Stimulated activated CD4-positive, alpha-beta T cell treated with anti-CD3 and anti-CD28 coated beads, Interleukin-2, amount 100 ng/mL, for 24 hours (primary cell): ENCODE measurements at places on chromosomes 1 and 21.

GRCh38 chr1:90048043-90048442, 53.1 kb downstream of the ZNF326 start:
- DNase-seq, result no peak

DNA sequence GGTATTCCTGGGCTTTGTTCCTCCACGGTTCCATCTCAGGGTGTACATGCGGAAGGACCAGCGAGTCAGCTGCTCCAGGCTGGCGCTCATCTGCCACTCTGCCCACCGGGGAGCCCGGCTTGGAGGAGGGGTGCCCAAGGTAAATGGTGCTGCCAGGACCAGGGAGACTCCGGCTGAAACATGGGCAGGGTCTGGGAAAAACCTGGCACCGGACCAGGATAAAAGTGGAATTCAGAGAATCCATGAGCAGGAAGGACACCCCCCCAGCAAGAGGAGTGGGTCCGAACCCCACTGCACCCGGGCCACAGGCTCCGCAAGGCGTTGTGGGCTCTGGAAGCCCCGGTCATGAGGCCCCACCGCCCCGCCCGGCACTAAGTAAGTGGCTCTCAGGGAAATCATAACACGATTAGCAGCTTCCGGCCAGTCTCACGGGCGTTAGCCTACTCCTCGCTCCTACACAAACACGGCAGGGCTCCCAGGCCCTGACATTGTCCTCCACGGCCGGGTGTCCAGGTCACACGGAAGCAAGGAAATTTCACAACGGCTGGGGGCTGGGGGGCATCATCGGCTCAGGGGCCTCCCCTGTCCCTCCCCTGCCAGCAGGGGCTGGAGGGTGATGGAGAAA, 21.1 kb downstream of the MEGF6 start:
- DNase-seq, result no peak

DNA sequence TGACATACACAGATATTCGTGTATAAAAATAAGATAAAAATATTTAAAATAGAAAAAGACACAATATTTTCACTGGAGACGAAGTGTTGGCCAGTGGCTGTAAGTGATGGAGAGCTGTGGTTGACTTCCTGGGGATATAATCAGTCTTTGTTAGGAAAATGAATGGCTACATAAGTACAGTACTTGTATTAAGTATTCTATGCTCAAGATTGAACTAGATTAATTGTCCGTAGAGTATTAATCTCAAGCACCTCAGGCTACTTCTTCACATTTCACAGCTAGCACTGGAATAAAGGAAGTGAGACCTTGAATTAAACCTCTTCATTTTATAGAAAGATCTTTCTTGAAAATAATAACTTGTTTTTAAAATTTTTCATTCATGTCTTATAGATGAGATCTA, 39.0 kb upstream of the RGS5 start:
- no peak for DNase-seq

- no peak for DNase-seq
These were observed 707 bp upstream of the GPR153 start for GRCh38 chr1:6261615-6261995.

GRCh38 chr1:26161415-26162219, 2.7 kb downstream of the FAM110D start:
- DNase-seq, result peak; percentile 66

DNA sequence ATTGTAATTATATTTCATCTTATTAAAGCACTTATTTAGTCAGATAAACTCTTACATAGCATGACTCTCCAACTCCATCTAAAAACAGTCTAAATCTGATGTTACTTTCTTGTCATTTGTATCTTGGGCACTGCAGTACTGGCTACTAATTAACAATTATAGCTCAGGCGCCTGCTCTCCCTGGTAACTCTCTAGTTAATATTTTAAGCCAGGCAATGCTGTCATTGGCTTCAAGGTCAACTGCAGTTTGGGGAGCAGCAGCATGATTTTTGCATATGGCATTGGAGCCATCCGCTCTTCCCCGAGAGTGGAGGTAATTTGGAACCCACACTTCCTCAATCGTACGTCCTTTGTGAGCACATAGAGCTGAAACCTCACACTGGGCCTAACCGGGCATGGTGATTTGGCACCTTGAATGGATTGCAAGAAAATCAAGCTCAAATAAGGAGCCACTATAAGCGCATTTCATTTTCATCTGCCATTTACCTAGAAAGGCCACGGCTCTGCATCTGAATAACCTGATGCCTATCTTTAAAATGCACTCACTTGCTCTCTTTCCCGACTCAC, 187.7 kb downstream of the KAZN start:
- DNase-seq, result no peak

GRCh38 chr1:66774438-66774837, 22.2 kb downstream of the DYNLT5 start:
- DNase-seq, result no peak

DNA sequence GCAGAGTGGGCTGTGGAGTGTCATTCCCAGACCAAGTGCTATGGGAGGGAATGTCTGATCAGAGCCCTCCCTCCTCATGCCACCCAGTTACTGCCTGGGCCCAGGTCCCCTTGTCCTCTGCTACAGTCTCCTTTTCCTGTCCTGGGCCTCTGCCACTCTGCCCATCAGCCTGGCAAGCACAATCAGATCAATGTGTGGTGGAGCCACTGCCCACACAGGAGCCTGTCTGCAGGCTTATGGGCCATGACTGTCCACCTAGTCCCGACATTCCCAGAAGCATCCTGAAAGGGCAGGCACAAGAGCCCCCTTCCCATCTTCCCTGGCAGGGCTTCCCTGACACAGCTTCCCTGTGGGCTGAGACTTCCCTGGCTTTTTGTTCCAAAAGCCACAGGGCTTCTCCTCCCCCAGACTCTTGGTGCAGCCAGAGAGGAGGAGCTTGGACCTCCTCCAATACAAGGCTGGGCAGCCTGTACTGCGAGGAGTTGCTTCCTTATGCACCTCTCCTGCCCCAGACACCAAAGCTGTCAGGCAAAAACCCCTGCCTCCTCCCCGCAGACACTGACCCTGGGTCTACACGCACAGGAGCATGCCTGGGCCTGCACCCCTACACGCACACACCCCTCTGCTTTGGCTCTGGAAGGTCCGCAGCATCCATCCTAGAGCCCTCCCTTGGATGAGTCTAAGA, 29.2 kb upstream of the CNTN2 start:
- no peak for DNase-seq

DNA sequence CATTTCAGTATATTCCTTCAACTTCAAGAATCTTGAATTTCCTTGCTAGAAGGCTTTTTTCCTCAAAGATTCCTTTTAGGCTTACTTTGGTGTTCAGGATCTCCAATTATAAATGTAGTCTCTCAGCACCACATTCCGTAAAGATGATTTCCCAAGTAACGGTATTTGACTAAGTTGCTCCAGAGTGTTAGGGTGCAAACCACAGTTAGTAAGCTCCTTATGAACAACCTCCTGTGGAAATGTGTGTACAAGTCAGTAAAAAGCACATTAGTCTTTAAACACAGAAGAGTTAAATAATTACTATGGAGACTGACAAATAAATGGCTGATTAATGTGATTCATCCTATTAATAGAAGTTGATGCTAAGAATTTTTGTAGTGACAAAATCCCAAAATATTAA, 10.3 kb downstream of the DONSON start:
- DNase-seq, result no peak

DNA sequence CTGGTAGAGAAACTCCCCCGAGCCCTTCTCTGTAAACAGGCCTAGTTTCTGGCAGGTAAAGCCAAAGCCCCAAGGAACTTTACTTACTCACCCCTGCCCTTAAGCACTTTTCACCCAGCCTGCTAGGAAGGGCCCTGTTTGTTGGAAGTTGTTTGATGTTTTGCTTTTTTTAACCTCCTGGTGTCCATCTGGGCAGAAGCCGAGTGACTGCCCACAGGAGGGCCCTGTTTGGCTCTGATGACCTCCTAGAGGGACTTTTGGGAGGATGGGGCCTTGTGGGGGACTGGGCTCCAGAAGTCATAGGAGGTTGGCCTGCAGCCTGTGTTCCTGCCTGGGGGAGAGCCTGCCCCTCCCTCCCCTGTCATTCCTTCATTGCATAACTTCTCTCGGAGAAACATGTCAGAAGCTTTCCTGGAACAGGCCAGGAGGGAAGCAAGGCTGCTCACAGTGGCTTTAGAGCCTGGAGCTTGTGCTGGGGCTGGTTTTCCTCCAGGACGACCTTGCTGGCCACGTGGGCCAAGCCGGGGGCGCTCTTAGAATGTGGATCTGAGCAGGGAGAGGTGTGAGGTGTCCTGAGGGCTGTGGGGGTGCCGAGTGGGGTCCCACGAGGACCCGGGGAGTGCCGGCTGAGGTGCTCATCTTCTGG, 33.9 kb downstream of the COQ8A start:
- DNase-seq, result no peak

GRCh38 chr1:177010211-177010825, 154.2 kb downstream of the ASTN1 start:
- DNase-seq, result no peak

- DNase-seq, result no peak
These were observed 85.5 kb downstream of the PLPP3 start for GRCh38 chr1:56493826-56494225.

DNA sequence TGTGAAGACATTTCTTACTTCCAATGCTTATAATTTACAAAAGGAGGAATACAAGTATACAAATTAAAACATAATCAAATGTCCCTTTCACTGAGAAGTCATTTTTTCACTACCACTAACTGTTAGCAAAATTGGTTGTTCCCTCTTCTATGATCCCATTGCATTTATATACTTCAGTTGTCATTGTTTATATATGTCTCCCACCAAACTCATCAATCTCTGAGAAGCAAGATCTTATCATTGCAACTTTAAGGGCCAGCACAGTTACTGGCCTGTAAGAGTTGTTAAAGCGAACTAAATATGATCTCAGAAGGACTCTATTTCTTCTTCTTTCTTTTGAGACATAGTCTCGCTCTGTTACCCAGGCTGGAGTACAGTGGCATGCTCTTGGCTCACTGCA, 223.3 kb upstream of the DMRTA2 start:
- DNase-seq, result no peak

DNA sequence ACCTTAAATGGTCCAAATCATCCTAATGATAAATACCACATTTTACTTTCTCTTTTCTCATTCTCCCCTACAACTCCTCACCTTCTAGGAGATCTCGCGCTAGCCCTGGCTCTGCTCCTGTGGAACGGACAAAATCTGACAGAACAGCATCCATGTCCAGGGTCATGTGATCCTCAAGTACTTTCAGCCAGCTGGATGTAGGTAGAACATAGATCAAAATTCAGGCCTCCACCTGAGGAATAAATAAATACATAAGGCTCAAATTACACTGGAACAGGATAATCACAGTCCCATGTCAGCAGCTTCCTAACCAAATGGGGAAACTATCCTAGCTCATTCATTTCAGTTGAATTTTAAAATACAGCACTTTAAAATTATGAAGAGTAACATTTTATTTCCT, 33.2 kb downstream of the OTUD7B start:
- no peak for DNase-seq

GRCh38 chr1:116807394-116808199, 53.4 kb downstream of the CD2 start:
- no peak for DNase-seq

- DNase-seq, result no peak
These were observed 10.6 kb downstream of the ACTL8 start for GRCh38 chr1:17765444-17766411.

GRCh38 chr1:6316240-6317097, 55.6 kb upstream of the GPR153 start:
- DNase-seq, result no peak

GRCh38 chr1:27547220-27548116, 56.5 kb downstream of the AHDC1 start:
- DNase-seq, result no peak

DNA sequence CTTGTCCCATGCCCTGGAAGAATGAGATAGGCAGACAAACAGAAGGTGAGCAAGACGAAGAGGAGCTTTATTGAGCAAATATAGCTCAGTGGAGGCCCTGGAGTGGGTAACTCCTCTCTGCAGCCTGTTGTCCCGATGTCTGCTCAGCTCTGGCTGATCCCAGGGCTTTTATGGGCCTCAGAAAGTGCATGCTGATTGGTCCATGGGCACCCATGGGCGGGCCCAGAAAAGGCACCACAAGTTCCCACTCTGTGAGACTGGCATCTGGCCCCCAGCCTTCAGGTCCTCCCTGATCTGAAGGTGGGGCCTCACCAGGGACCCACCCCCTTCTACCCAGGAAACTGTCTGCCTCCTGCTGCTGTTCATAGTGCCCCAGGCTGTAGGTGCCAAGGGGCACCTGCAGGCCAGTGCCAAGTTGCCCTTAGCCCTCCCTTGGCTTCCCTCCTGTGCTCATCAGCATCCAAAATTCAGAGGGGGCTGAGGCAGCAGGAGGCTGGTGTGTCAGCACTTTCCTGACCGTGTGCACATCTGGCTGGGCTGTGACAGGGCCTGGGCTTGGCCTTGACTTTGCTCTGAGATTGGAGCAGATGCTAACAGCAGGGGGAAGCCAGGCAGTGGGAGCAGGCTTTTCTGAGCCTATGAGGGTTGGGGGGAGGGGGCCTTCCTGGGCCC, 35.4 kb downstream of the ACTL8 start:
- DNase-seq, result no peak

GRCh38 chr1:2248127-2248826, 20.2 kb downstream of the SKI start:
- no peak for DNase-seq

- DNase-seq, result no peak
These were observed 467.2 kb downstream of the TTLL7 start for GRCh38 chr1:83531521-83532309.

DNA sequence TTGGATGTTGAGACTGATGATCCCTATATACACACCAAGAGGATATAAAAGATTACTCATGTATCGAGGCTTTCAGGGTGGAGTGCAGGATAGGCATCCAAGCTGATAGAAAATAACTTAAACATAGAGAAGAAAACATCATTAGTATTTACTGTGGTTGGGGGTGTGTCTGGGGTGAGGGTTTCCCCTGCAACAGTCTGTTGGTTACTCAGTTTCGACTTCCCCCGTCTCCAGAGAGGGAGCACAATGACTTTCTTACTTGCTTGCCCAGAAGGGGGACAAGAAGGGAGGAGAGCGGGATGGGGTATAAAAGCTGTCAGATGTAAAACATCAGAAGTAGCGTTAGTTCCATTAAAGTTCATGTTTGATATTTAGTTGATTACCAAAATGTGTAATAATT, 717.4 kb upstream of the ZP4 start:
- no peak for DNase-seq

DNA sequence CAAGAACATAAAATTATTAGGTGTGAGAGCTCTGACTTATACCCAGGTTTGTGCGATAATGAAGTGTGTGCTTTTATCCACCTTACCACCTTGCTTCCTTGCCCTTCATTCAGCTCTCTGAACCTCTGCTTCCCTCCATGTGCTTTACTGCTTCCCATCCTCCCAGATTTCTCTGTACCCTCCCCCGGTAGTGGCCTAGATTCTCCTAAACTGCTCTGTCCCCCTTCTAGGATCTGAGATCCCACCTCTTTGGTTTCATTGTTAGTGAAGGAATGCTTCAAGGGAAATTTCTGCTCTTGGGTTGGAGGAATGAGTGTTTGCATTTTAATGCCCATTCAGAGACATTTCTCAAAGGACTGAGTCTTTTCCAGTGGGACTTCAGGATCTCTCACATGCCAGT, 159.5 kb downstream of the ST6GALNAC3 start:
- no peak for DNase-seq

- no peak for DNase-seq
These were observed 47.0 kb downstream of the F5 start for GRCh38 chr1:169538998-169539871.
